ENCODE measurements at places on chromosomes 7 and 10.

DNA sequence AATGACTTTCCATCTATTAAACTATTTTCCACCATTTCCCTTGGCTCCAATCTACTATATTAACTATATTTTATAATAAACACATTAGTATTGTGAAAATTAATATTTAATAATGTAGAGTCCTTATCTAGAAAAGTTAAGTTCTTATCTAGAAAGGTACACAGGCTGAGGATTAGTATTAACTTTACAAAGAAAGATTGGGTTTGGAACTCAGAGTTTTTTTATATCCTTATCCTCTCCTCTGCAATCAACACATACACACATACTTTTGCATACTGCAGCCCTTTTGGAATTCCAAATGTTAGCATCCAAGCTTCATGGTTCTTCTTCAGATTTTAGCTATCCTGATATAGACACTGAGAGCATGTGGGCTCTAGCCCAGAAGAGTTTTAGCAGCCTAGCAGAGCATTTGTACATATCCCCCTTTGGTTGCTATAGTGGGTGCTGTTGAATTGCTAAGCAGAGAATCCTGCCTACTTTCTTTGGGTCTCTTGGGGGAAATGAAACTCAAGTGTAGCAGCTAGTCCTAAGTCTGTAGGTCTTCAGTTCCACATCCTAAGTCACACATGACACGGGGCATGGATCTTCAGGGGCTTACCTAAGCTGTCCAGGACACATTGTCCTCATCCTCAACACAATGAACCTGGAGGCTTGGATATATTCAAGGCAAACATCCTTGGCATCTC lies 874.6 kb downstream of the LRMDA start:
- no peak for DNase-seq

- no peak for DNase-seq
Measured at GRCh38 chr10:10044922-10045764, 972.5 kb upstream of the CELF2 start.

GRCh38 chr10:68171539-68172080 lies 60.3 kb downstream of the ATOH7 start:
- no peak for DNase-seq

DNA sequence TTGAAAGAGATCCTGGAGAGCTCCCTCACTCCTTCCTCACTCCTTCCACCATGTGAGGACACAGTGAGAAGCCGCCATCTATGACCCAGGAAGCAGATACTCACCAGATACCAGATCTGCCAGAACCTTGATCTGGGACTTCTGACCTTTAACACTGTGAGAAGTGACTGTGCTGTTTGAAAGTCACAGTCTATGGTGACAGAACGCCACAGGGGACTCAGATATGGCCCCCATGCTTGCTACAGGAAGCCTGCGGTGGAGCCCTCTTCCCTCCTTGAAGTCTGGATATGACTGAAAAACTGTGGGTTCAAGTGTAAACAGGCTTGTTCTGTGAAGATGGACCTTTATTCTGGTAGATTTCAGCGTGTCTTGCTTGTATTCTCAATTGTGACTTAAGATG lies 297.8 kb downstream of the KLF6 start:
- DNase-seq, result no peak

DNA sequence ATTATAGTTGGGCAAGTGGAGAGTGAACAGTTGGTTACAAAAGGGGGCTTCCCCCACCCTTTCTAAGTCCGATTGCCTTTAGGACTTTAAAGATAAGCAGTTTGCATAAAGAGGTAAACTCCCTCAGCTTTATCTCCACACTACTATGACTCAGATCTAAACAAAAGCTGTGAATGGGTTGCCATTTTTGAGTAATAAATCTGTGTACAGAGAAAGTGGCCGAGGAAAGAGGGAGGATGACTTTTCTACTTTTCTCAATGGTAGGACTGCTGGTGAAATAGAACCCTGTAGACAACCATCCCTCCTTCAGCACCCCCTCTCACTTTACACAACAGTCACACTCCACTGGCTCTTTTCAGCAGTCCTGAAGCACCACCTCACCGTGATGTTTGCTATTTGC lies 71.2 kb downstream of the DNMBP start:
- DNase-seq, result no peak

GRCh38 chr10:118007773-118008172 lies 39.0 kb downstream of the RAB11FIP2 start:
- no peak for DNase-seq

DNA sequence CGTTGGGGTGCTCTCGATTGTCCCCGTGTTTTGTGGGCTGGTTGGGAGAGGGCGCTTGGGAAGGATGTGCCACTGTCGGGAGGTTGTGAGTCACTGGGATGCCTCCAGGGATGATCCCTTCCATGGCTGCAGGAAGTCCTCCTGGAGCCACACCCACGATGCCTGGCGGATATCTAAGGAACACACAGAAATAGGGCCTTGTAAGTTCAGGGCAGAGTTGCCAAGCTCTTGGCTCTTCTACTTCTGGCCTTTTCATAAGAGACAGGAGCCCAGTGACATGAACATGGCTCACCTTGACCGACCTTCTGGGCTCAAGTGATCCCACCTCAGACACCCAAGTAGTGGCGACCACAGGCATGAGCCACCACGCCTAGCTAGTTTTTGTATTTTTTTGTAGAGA lies 47.6 kb downstream of the ZRANB1 start:
- no peak for DNase-seq

DNA sequence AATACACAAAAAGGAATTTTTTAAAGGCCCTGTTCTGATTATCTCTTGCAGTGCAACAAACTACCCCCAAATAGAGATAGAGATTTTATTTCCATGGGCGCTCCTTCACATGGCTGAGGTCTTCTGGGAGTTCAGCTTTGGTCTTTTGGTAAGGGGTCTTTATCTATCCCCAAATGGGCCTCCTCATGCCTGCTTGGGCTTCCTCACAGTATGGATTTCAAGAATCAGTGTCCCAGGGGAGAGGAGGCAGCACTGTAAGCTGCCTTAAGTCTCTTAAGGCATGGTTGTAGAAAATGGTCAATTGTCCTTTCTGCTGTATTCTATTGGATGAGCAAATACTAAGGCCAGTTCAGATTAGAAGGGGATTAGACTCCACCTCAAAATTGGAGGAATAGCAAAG lies 966.2 kb downstream of the TYW1 start:
- DNase-seq, result no peak

DNA sequence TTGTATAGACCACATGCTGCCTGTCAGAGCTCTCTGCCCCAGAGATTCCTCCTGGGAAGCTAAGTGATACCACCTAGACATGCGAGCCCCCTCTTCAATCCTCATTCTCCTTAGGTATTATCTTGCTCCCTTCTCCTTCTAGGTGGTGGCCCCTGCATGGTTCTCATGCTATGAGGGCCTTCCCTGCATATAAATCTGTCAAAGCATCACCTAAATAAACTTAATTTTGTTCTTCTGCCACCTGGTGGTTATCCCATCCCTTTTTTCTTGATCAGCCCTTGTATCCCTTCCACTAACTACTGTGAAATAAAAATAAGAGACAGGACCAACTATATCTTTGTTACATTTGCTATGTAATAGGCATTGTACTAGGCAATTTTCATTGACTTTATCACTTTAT lies 242.1 kb downstream of the CDC14C start:
- DNase-seq, result no peak

- DNase-seq, result no peak
Measured at GRCh38 chr10:70302292-70302691, 18.5 kb upstream of the NPFFR1 start.

DNA sequence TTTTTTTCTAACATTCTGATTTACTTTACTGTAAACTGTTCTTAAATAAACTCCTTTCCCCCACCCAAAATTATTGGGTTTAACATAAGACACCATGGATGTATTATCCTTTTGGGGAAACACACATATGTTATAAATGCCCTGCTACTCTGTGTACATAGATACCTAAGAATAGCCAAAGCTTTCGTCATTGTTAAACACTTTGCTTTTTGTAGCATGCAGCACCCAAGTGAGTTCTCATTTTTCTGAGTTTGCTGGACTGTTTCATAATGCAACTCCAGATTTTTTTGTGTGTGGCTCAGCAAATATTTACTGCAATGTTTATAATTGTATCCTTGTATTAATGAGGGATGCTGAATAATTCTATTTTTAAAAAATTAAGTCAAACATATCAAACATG lies 86.9 kb downstream of the VTI1A start:
- DNase-seq, result no peak

GRCh38 chr10:5618829-5619228 lies 47.6 kb downstream of the ASB13 start:
- DNase-seq, result peak; percentile 63

DNA sequence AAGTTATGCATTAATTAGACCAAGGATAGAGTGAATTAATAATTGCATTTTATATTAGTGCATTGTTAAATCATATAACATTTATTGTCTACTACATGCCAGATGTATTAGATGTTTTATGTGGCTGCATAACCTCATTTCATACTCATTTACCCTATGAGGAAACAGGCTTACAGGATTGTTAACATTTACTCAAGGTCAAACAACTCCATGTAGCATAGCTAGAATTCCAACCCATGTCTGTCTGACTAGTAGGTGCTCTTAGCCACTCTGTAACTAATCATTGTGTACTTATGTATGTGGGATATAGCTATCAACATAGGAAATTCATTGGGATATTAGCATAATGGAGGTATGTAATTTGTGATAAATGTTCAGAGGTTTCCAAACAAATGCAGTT lies 46.3 kb downstream of the PHYHIPL start:
- DNase-seq, result no peak

GRCh38 chr7:104931181-104931781 lies 82.7 kb upstream of the KMT2E start:
- no peak for DNase-seq

GRCh38 chr7:44681645-44682044 lies 67.0 kb upstream of the ZMIZ2 start:
- DNase-seq, result no peak

DNA sequence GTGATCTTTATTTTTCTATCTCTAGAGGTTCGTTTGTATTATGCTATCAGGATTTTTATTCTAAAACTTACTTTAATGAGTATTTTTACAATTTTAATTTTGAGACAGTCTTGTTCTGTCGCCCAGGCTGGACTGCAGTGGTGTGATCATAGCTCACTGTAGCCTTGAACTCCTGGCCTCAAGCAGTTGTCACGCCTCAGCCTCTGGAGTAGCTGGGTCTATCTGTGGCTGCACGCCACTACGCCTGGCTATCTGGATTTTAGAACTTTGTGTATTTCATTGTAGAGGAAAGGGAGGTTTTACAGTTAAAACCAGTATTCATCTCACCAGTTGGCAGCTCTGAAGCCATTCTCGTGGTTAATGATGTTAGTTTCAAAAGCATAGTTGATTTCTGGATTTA lies 25.9 kb downstream of the DNAJB6 start:
- DNase-seq, result no peak

- DNase-seq, result no peak
Measured at GRCh38 chr7:36661135-36661840, 63.0 kb downstream of the AOAH start.

GRCh38 chr7:96739609-96740008 lies 30.0 kb upstream of the SEM1 start:
- no peak for DNase-seq
